ENCODE measurements at places on chromosomes 16 and 17.

- H3K4me3 ChIP-seq: no peak overlapping the region
- no peaks in the 10 kb centered on the region for H3K4me1 ChIP-seq
- H3K27ac ChIP-seq: no peak overlapping the region
- peaks cover 8% of the 10 kb centered on the region for H3K36me3 ChIP-seq
- no peak for DNase-seq
Observed at GRCh38 chr17:50088952-50089825, 6.0 kb upstream of the PDK2 start.

- H3K36me3 ChIP-seq: no peaks in the 10 kb centered on the region
- H3K27ac ChIP-seq: no peak overlapping the region
- no peak overlapping the region for H3K4me3 ChIP-seq
- H3K27me3 ChIP-seq: no peaks in the 10 kb centered on the region
- no peak for DNase-seq
Observed at GRCh38 chr16:76932541-76933211, 258.3 kb upstream of the MON1B start.

- H3K4me1 ChIP-seq: no peaks in the 10 kb centered on the region
- H3K27ac ChIP-seq: no peak overlapping the region
- no peaks in the 10 kb centered on the region for H3K27me3 ChIP-seq
- DNase-seq: peak; percentile 37
- no peaks in the 10 kb centered on the region for H3K36me3 ChIP-seq
Observed at GRCh38 chr16:7086822-7087616, 245.6 kb upstream of the RBFOX1 start.

DNA sequence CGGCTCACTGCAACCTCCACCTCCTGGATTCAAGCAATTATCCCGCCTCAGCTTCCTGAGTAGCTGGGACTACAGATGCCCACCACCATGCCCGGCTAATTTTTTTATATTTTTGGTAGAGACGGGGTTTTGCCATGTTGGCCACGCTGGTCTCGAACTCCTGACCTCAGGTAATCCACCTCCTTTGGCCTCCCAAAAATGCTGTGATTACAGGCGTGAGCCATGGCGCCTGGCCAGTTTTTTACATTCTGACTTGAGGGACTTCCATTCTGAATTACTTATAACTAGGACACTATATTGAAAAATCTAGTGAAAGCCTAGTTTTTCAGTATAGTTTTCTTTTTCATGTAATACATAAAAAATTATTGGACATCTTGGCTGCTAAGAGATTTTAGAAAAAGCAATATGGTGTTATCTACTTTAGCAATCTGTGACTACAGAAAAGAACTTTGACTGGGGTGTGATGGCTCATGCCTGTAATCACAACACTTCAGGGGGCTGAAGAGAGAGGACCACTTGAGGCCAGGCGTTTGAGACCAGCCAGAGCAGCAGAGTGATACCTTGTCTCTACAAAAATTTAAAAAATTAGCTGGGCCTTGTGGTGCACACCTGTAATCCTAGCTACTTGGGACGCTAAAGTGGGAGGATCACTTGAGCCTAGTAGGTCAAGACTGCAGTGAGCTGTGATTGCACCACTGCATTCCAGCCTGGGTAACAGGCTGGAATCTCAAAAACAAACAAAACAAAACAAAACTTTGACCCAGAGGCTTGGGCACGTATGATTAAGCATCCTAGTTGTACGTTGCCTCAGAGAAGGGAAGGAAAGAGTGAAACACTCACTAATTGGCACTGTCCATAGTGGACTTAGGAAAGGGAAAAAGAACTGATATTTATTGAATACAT lies 26.8 kb upstream of the GOSR1 start:
- H3K4me3 ChIP-seq: no peak overlapping the region
- H3K36me3 ChIP-seq: peaks cover 44% of the 10 kb centered on the region
- no peak for DNase-seq
- no peak overlapping the region for H3K27ac ChIP-seq

- no peaks in the 10 kb centered on the region for H3K27me3 ChIP-seq
- H3K4me3 ChIP-seq: no peak overlapping the region
- H3K4me1 ChIP-seq: peaks cover 48% of the 10 kb centered on the region
- no peak for DNase-seq
Observed at GRCh38 chr17:59856859-59857794, 35.6 kb downstream of the TUBD1 start.

DNA sequence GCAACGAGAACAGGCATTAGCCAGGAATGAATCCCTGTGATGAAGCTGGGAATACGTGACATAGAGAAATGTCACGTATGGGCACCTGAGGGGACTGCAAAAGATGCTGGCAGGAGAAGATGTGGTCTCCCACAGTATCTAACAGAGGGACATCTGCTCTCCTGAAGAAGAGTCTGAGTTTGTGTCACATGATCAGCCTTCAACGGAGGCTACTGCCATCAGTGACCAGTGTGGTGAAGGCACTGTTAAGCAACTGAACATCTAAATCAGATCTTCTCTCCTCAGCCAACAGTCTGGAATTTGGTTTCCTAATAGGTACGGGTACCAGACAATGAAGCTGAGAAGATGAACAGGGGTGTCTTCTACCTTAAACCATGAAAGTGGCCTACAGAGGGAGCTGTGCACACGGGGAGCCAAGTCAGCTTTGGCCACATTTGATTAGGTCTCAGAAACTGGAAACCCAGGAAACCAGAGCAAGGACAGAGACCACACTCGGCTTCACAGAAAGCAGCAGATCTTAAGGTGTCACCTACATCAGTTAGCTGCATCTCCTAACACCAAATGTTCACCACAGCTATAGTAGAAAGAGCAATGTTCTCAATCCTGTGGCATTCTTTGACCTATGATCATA lies 41.8 kb downstream of the BRD7 start:
- DNase-seq: no peak
- no peak overlapping the region for H3K4me3 ChIP-seq
- no peaks in the 10 kb centered on the region for H3K27me3 ChIP-seq

GRCh38 chr17:75619506-75620431 lies 13.5 kb upstream of the SMIM5 start:
- peaks cover 4% of the 10 kb centered on the region for H3K36me3 ChIP-seq
- no peak for DNase-seq
- H3K27ac ChIP-seq: no peak overlapping the region
- H3K4me1 ChIP-seq: no peaks in the 10 kb centered on the region
- no peak overlapping the region for H3K4me3 ChIP-seq
